C1 segment of cervical spinal cord (tissue), 14 donors: ENCODE measurements at places on chromosomes 3 and 15.

- DNase-seq, result no peak
These were observed 47.8 kb downstream of the CTXND1 start for GRCh38 chr15:80204231-80204630.

- DNase-seq, result peak; percentile 68
These were observed 52.5 kb upstream of the ATP2B2 start for GRCh38 chr3:10557781-10558373.

DNA sequence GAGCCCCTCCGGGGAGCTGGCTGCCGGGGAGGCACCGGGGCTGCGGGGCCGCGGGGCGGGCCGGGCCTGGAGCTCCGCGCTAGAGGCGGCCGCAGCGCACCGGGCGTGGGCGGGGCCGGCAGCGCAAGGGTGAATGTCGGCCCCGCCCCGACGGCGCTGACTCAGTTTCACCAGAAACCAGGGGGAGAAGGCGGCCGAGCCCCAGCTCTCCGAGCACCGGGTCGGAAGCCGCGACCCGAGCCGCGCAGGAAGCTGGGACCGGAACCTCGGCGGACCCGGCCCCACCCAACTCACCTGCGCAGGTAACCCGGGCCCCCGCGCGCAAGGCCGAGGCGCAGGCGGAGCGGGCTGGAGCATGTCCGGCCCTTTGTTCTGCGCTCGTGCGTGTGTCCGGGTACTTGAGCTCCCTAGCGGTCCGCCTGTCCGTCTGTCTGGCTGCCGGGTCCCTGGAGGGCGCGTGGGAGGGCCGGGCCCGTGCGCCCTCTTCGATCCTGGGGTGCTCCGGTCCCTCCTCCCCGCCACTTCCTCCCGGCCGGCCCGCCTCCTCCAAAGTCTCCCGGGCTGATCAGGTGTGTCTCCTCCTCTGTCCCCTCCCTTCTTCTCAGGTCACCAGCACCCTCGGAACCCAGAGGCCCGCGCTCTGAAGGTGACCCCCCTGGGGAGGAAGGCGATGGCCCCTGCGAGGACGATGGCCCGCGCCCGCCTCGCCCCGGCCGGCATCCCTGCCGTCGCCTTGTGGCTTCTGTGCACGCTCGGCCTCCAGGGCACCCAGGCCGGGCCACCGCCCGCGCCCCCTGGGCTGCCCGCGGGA lies at the start of gene SPINT1:
Gene SPINT1 (plus strand): TSS at position 164 of the 811 bp plus-strand sequence. CDS start 507 bp downstream, at position 671.
- no peak for DNase-seq

DNA sequence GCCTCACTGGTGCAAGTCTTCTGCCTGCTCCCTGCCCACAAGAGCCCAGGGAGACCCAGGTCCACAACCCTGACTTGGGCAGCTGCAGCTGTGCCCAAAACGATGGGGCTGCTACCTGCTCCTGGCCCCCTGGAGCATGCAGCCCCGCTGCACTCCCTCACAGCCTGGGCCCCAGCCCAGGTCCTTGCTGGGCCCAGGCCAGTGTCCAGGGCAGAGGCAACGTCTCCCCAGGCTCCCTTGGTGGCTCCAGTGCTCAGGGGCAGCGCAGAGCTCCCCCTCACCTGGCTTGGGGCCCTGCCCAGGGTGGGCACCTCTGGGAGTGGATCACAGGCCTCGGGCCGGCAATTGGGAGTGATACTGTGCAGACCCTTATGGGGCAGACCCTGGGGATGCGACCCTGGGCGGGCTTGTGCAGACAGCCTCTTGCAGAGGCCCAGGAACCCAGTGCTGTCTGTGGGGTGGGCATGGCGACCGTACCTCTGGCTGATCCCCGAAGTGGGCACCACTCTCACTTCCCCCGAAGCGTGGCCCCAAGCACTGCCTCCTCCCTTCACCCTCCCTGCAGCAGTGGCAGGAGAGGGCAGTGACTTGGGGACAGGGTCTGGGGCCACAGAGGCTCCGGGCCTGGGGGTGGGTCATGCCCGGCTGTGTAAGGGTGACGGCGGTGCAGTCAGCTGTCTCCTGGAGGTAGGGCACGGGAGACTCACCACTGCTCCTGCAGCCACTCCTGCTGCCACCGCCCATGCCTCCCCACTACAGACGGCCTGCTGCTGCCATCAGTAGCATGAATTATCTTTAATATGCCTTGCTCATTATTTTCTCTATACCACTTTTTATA lies 255.9 kb downstream of the DOCK3 start:
- no peak for DNase-seq

DNA sequence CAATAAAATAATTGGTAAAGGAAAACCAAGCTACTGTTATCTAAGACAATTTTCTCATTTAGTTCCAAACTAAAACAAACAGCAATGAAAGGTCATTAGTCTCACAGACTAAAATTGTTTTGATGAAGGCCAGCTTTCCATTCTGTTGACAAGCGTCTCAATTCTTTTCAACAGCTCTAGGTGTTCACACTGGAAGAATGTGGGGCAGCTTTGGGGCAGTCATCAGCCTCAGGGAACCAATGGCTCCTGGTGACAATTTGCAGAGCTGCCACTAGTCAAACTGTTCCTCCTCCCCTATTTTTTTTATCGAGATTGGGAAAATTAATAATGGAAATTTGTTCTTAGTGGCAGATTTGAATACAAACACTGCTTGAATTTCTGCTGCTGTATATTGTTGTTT lies 104.2 kb downstream of the MEIS2 start:
- DNase-seq, result no peak

DNA sequence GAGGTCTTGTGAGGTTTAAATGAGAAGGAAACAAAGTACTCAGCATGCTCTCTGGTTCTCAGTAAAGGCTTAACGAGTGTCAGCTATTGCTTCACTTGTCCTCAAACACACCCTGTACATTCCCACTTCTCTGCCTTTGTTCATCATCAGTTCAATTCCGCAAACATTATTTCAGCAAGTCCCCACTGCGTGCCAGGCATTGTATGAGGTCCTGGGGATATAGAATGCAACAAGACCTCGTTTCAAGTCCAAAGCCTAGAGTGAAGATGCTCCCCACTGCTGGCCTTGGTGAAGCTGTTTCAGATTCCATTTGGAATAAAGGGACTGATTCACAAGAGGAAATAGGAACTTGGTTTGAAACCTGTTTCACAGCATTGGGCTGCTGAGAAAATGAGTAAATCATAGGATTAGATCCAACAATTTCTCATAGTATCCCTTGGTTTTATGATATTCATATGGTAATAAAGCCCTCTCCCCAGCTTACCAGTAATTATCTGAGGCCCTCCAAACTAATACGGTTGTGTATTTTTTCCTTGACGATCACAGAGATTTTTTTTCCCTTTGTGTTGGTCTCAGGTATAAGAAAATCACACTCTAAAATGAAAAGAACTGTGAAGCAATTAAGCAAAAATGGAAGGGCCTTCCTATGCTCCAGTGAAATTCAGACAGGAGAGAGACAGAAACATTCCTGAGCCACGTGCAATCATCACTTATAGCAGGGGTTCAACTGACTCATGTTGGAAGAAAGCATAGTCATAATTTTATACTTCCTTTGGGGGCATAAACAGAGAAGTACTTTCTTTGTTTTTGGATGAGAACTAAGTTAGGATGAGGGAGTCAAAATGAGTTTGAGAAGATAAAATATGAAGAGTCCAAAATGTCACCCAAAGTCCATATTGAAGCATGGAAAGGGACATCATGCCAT lies 258.6 kb downstream of the RORA start:
- DNase-seq, result no peak

GRCh38 chr15:66328771-66329170 lies 27.7 kb downstream of the TIPIN start:
- no peak for DNase-seq

DNA sequence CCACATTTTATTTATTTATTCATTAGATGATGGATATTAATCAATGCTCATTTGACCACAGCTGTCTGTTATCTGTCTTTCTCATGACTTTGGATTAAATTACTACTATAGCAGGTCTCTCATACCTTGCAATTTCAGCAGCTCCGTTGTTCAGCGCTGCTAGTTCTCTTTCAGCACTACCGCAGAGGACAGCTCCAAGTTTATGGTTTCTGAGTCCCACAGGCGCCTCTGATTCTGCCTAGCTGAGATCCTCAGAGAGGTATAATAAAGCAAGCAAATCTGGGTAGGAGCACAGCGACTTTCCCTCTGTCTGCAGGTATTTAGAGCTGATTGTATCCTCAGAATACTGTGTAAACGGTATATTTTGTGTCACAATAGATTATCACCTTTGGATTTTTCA lies 204.9 kb downstream of the CNTN4 start:
- DNase-seq, result no peak

DNA sequence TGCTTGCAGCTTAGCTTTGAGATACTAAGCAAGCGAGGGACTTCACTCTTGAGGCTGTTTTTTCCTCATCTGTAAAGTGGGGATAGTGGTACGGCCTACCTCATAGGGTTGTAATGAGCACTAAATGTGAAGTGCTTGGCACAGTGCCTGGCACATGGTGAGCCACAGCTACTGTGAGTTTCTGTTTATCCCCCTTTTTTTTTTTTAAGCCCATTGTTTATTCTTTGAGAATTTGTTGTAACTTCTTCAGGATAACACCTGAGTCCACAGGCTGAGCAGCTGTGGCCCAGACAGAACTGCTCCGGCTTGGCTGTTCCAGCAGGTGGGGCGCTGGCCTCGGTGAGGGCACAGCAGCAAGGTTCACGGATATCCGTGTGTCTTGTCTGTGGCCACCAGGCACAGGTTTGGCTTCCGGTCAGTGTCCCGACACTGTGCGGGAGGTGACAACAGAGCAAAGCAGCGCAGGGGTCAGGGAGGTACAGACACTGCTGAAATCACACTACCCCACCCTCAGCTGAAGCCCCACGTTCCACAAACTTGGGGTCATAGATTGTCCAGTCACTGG lies 7.3 kb upstream of the ISG20 start:
- DNase-seq, result no peak

- no peak for DNase-seq
These were observed 748.1 kb downstream of the NR2F2 start for GRCh38 chr15:97078591-97078990.

- no peak for DNase-seq
These were observed 11.4 kb downstream of the LAMP3 start for GRCh38 chr3:183151086-183151485.

GRCh38 chr3:106305882-106306435 lies 437.1 kb upstream of the CBLB start:
- no peak for DNase-seq

DNA sequence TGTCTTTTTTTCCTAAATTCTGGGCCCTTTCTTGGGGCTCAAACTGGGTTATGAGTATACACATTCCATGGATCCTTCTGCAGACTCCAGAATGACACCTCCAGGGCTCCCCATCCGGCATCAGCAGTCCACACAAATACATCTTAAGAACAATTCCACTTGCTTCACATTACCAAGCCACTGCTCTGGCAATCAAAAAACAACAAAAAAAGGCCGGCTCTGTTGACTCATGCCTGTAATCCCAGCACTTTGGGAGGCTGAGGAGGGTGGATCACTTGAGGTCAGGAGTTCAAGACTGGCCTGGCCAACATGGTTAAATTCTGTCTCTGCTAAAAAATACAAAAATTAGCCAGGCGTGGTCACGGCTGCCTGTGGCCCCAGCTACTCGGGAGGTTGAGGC lies 49.9 kb upstream of the LPP start:
- DNase-seq, result no peak

GRCh38 chr3:95350049-95350448 lies 1287.2 kb downstream of the NSUN3 start:
- DNase-seq, result no peak

- DNase-seq, result no peak
These were observed 58.1 kb upstream of the P3H2 start for GRCh38 chr3:190178779-190179178.

DNA sequence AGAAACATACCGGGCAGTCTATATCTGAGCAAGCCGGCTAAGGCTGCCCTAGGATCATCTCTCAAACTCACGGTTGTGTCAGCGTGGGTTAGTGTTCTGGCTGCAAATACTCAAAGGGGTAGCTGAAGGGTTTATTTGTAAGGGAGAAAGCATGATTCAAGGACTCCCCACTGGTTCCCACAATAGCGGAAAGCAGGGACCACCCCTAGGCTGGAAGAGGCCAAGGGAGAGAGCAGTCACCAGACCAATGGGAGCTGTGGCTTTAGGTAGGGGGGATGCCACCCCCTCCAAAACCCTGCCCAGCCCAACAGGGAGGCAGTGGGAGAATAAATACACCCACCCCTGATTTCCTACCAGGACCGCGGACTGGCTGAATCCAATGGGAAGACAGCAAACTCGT lies 7.3 kb upstream of the LMCD1 start:
- no peak for DNase-seq

GRCh38 chr3:113985541-113985940 lies 37.7 kb downstream of the ZDHHC23 start:
- no peak for DNase-seq

GRCh38 chr15:51298620-51299019 lies 39.8 kb downstream of the CYP19A1 start:
- no peak for DNase-seq
